ENCODE measurements at places on chromosomes 4 and X.

GRCh38 chr4:7892212-7893019 lies 47.2 kb downstream of the AFAP1 start:
- DNase-seq, result no peak

DNA sequence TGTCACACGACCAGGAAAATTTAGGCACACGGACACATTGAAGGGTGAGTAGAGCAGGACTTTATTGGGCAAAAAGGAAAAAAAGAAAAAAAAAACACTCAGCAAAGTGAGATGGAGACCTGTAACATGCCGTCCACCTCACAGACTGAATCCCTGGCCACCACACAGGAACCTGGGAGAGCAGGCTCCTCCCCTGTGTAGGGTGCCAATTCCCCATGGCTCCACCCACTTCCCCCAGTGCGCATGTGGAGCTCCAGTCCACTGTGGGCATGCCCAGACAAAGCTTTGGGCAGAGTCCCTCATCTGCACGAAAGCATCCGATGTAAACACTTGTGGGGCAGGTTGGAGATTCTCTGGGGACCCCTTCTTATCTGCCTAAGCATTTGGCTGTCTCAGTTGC lies 23.6 kb upstream of the CBR4 start:
- DNase-seq, result no peak

GRCh38 chr4:40995850-40996249 lies 218.5 kb downstream of the APBB2 start:
- no peak for DNase-seq

DNA sequence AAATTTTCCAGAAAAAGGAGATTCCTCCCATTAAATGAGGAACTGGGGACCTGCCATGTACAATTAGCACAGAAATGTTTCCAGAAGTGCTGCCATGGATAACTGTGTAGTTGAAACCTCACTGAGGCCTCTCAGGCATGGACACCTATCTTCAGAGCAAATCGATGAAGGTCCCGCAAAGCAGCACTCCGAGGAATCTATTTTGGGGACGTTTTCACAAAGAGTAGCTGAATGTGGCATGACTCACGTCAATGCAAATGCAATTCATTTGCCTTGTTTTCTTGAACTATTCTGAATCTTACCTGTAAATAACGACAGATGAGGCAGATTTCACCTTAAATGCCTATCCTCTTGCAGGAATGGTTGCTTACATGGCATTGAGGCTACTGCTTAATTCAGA lies 87.1 kb upstream of the STS start:
- DNase-seq, result no peak

DNA sequence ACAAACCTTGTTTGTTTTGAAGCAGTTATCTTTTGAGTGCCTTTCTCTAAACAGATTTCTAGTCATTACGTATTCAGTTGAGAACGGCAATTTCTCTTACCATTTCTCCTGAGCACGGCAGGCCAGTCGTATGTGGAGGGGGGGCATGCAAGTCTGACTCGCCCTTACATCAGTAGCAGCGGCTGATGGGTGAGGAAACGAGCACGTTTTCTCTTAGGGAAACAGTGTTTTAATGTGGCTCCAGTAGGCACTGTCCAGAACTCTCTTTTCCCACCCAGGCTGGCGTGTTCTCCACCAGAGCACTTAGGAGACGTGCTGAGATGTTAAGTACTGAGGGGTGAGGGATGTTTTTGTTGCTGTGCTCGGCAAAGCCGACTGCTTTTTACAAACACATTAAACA lies 240.5 kb downstream of the STIM2 start:
- DNase-seq, result no peak

GRCh38 chr4:6565691-6566390 lies 9.1 kb upstream of the MAN2B2 start:
- DNase-seq, result no peak

- no peak for DNase-seq
Measured at GRCh38 chr4:122195718-122196117, 43.6 kb downstream of the BLTP1 start.

DNA sequence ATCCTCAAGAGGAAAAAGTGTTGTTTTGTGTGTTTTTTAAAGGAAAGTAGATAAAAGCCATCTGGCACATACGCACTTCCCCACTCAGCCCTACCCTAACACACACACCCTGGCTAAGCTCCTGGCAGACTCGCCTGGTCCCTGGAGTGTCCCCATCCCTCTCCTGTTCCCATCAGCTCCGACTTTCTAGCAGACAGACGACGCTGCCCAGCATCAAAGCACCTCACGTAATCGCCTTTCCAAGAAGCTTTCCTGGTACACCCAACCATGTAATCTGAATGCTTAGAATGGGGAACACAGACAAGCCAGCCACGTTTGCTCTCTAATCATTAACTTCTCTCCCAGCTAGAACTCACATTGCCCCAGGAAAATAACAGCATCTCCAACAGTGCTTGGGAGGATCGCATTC lies 116.2 kb downstream of the AFAP1 start:
- no peak for DNase-seq
